ENCODE measurements at places on chromosomes 12 and 14.

DNA sequence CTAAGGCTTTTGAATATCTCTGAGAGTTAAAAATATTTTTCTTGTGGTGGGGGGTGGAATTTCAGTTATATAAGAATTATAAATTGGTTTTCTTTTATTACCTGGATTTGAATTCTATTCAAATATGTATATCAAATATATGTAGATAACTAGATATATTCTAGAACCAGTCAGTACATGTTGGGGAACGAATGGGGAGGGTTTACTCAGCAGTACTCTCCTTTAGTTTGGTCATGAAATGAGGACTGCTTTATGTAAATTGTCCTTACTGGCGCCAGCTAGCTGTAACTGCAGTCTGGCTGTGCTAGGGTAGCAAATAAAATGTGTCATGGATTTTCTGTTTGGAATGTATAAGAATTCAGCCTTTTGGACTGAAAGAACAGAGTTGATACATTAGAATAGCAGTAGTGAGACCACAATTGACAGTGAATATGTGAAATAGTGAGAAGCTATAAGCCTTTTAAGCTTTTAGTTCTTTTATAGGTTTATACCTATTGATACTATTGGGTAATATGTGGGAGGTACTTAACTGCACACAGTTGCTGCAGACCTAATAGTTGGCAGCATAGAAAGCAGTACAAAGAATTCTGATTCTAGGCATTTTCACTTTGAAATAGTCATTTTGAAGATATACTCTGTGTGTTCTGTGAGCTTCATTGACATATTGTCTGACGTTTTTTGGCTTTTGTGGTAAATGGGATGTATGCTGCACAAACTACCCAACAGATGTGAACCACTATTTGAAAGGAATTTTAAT, 29.0 kb downstream of the ATF7IP start:
- DNase-seq: peak; percentile 79

GRCh38 chr14:63504648-63505047, 38.5 kb downstream of the PPP2R5E start:
- DNase-seq: no peak

DNA sequence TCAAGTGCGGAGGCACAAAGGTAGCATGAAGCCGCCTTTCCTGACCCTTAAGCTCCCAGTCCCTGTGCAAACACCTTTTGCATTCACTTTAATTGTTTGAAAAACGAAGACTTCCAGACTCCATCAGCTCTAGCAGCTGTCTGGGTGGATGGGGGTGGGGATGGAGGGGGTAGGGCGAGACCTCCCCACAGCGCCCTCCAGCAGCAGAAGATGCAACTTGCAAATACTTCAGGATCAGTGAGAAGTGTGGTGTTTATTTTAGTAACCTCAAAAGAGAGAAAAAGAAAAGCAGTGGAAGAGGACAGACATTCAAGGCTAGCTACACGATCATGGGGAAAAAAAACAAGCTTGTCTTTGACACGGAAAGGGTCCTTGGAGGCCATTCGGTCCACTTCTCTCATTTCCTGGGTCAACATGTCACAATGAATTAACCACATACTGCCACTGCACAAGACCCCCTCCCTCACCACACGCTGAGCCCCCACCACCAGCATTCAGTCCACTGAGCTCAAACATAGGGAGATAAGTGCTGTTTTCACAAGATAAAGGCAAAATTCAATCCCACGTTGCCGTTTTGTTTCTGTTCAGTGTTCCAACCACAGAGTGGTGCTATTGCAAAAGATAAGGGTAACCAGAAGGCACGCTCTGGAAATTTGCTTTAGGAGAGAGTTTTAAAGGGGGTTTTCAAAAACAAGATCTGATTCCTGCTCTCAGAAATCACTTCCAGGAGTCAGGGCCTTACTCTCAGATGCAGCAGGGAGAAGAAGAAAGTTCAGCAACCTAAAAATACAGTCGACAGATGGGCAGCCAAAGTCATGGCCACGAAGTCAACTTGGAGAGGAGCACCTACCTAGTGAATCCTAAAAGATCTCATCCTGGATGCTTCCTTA, 3.3 kb upstream of the NTF3 start:
- no peak for DNase-seq

DNA sequence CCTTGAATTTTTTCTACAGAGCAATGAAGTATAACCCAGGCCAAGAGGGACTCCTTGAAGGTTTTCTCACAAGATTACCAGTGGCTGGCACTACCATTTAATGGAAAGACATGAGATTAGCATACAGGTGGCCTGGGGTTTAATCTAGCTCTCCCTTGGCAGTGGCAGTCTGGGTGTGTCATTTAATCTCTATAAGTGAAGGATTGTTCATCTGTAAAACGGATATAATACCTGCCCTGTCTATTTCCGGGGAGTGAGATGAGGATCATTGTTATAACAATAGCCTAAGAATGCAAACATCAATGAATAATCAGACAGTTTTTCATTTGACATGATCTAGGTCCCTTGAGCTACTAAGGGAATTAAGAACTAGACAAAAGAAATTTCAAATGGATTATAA, 168.7 kb upstream of the CPNE8 start:
- DNase-seq: no peak

DNA sequence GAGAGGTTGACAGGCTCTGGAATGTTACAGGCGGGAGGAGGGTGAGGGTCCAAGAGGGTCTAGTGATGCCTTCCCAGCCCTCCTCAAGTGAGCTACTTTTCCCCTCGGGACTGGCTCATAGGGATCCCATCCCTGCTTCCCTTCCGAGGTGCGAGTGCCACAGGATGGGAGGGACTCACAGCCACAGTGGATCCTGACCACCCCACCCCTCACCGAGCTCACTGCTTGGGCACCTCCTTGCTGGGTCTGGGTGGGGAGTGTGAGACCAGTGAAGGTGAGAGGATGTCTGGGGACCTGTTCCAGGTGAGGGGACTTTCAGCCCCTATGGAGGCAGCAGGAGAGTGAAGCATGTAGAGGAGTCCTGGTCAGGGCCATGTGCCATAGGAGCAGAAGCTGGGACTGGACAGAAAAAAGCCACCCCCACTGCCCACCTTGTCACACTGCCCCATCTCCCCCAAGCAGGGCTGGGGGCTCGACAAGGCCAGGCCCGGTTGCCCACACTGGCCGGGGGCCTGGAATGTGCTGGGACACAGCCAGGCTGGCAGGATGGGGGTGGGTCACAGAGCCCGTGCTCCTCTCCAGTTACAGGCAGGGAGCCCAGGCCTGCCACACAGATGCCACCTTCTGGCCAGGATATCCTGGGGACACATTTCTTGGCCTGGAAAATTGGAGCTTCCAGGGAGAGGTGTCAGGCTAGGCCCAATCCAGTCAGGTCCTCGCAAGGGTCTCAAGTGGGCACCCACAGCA, 1.7 kb upstream of the TNS2 start:
- no peak for DNase-seq

- no peak for DNase-seq
Observed at GRCh38 chr14:58701156-58701555, 63.4 kb downstream of the DACT1 start.

DNA sequence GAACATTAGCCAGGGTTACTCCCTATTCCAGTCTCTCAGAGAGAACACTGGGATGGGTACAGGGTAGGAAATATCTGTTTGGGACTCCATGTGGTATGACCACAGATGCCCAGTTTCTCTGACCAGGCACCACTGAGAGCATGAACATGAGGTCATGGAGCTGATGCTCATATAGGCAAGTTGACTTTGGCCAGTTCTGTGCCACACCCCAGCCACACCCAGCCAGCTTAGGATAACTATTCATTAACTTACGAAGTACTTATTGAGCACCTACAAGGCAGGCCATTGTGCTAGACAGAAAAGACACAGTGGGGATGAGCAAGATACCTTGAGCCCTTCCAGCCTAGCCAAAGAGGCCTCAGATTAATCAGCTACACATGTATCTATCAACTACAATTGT, 262.5 kb downstream of the DPF3 start:
- DNase-seq: no peak

Measured in HCT116 (cell line).